ENCODE measurements at places on chromosomes 11 and 22.

- DNase-seq = no peak
Observed at GRCh38 chr22:46429325-46429853, 93.9 kb downstream of the TRMU start.

DNA sequence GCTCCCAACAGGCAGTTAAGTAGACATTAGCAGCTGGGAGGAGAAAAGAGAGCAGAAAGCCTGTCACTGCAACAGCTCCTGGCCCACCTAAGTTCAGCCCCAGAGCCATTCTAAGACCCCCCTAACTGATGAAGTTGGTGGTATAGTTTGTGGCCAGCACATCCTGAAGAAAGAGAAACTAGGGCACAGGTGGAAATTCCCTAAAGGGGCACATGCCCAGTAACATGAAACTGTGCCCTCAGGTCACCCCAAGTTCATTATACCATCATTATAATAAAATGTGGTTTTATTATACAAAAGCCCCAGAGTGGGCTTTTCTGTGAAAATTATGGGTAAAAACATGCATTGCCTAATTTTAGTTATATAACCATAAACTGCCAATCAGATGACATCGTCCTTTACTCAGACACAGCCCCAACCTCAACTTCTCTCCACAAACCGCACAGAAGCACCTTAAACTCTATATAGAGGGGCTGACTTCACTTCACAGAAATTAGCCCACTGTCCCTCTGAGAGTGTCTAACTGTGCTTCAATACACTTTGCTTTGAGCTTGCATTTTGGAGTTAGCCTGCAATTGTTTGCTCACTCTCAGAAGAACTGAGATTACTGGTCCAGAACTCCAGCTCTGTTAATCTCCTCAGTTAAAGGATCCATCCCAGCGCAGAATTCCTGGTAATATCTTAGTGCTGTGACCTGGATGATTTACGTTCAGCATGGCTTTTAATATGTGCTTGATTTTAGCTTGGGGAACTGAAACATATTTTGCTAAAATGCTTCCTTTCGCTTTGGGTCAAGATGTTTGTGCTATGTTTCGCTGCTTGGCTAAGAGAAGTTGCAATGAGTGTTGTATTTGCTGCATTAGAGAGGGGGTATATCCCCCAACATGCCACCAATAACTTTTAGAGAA lies 1.8 kb upstream of the APOL3 start:
- DNase-seq = no peak

GRCh38 chr11:3120071-3120792 lies 44.9 kb downstream of the OSBPL5 start:
- DNase-seq = no peak

DNA sequence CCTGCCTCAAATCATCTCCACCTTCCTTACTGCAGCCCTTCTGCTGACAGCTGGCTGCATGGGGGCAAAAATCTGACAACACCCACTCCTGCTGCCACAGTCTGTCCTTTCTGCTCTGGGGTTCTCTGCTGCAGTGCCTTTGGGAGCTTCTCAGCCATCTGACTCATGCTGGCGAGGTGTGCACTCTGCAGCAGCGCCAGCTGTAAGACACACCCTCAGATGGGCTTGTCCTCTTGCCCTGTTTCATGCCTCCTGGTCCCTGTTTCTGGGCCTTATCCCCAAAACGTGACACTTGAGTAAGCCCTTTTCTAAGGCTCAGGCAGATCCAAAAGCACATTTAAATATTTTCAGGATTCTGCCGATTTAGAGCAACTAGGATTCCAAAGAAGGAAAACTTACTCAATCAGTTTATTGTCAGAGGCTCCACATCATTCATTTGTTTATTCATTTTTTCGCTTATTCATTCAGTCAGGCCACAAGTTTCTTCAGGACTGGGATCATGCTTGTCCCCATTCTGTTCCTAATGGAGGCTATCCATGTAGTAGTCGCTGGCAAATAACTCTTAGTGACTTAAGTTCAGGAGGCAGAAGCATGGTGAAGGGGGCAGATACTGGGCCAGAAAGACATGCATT lies 60.2 kb downstream of the SMIM38 start:
- no peak for DNase-seq
